A549 treated with CORT108297 at 1 μM for 4 hours (cell line): ENCODE measurements at places on chromosomes 7 and 10. TPM values are rescaled to one million over a fixed set of nuclear protein-coding genes. Genes with fewer than 3 reads are reported as not detected.

Gene ITGA8
- total RNA-seq: not detected in 5 replicates

Gene LAMB4
- total RNA-seq: 0.09 to 0.29 TPM (median 0.14 TPM) in 5 replicates

Gene MMD2
- total RNA-seq: not detected in 5 replicates

Gene GIMAP1
- total RNA-seq: not detected in 5 replicates

Gene VPS37D
- 2.4 to 6.4 TPM (median 4.7 TPM) in 5 replicates for total RNA-seq

Gene CNTNAP2
- 0.01 TPM in 2 of 5 replicates, not detected in the others for total RNA-seq

Gene ARHGEF35
- total RNA-seq: 0.20 to 0.42 TPM (median 0.28 TPM) in 5 replicates

Gene COL13A1
- 0.14 to 0.63 TPM (median 0.24 TPM) in 5 replicates for total RNA-seq

Gene CACNB2
- total RNA-seq: 0.05 TPM in 1 of 5 replicates, not detected in the others

Gene MRLN
- total RNA-seq: not detected in 5 replicates

Gene CPA2
- total RNA-seq: 0.09 to 0.13 TPM in 2 of 5 replicates, not detected in the others

Gene AGR3
- total RNA-seq: 0.27 TPM in 1 of 5 replicates, not detected in the others

Gene CAMK2B
- total RNA-seq: 0.12 to 0.27 TPM (median 0.17 TPM) in 5 replicates

Gene STYXL1
- 39.3 to 51.8 TPM (median 41.1 TPM) in 5 replicates for total RNA-seq

Gene GNGT1
- total RNA-seq: not detected in 5 replicates

Gene VGF
- total RNA-seq: 10.5 to 26.2 TPM (median 16.4 TPM) in 5 replicates

Gene NUTM2E
- 0.27 to 0.53 TPM (median 0.36 TPM) in 5 replicates for total RNA-seq

Gene SPDYE6
- not detected in 5 replicates for total RNA-seq

Gene PDZD8
- 17.9 to 27.8 TPM (median 24.6 TPM) in 5 replicates for total RNA-seq

Gene SNCG
- 11.4 to 14.9 TPM (median 13.3 TPM) in 5 replicates for total RNA-seq

Gene KLHDC10
- total RNA-seq: 12.2 to 14.9 TPM (median 13.9 TPM) in 5 replicates

Gene PRF1
- total RNA-seq: not detected in 5 replicates

Gene PTPN20
- 3.8 to 5.4 TPM (median 4.3 TPM) in 5 replicates for total RNA-seq

Gene ASZ1
- not detected in 5 replicates for total RNA-seq

Gene SFRP5
- total RNA-seq: 1.2 to 2.8 TPM (median 2.4 TPM) in 5 replicates

Gene BEND7
- 9.5 to 13.6 TPM (median 12.3 TPM) in 5 replicates for total RNA-seq

Gene VSTM4
- 0.30 to 0.60 TPM (median 0.42 TPM) in 5 replicates for total RNA-seq

Gene SPDYE11
- not detected in 5 replicates for total RNA-seq

Gene EN2
- 0.48 to 1.0 TPM (median 0.92 TPM) in 5 replicates for total RNA-seq

Gene LBX1
- not detected in 5 replicates for total RNA-seq

Gene MAGI2
- total RNA-seq: 0.27 to 0.46 TPM (median 0.39 TPM) in 5 replicates

Gene STAG3
- total RNA-seq: 0.18 to 0.23 TPM (median 0.22 TPM) in 5 replicates

Gene MLXIPL
- total RNA-seq: 0.45 to 2.1 TPM (median 1.1 TPM) in 5 replicates

Gene TMEM236
- total RNA-seq: 0.05 to 0.13 TPM (median 0.08 TPM) in 5 replicates

Gene THSD7A
- 1.5 to 2.6 TPM (median 2.3 TPM) in 5 replicates for total RNA-seq

Gene LRRC61
- 0.05 to 0.16 TPM (median 0.08 TPM) in 5 replicates for total RNA-seq

Gene SPDYE16
- total RNA-seq: 0.03 to 0.14 TPM (median 0.05 TPM) in 3 of 5 replicates, not detected in the others
